ENCODE measurements at places on chromosomes 7 and 10. TPM values are rescaled to one million over a fixed set of nuclear protein-coding genes. Genes with fewer than 3 reads are reported as not detected.

The C1GALT1 gene
- total RNA-seq, result 9.3 TPM

DNA sequence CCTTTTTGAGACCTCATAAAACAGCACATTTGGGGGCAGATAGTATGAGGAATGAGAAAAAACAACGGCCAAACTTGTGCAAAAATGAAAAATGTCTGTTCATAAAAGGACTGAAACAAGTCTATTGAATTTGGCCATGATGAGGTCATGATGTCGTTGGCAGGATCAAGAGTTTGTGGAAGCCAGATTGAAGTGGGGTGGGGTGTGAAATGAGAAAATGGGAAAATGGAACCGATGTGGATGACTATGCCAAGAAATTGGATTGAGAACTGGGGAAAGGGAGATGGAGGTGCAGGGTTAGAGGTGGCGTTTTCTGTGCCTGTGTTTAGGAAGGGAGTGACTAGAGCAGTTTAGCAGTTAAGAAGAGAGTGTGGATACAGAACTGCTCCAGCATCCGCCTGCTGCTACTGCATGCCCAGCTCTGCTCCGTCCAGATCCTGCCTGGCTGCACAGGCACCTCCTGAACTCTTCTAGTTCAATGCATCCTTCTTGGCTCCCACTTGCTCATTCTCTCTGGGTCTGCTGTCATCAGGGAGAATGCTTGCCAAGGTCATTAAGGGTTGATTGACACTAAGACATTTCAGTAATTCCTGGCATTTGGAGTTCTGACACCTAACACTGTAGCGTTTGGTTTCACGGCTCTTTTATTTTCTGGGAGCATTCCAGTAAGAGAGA, 111.9 kb downstream of the GALNT17 start:
- no peak for DNase-seq

GRCh38 chr7:19754521-19755116, 18.8 kb downstream of the TMEM196 start:
- no peak for DNase-seq

The GNAT3 gene
- total RNA-seq, result not detected

DNA sequence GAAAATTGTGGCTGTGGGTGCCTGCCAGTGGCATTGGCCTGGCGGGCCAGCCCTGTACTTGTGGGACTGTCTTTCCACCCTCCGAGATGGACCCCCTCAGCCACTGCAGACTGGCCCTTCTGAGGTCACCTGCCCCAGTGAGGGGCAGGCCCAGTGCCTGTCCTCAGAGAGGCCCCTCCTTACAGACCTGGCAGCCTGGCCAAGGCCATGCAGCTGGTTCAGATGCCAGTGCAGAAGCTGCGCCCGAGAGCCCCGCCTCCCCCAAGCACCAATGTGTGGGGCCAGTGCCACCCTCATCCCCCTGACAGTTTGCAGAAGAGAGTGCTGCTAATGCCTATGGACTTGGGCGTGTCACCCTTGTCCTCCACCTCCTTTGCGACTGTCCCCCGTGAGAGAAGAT, 10.0 kb downstream of the ZNF316 start:
- no peak for DNase-seq

The HPS1 gene
- 60.1 TPM for total RNA-seq

DNA sequence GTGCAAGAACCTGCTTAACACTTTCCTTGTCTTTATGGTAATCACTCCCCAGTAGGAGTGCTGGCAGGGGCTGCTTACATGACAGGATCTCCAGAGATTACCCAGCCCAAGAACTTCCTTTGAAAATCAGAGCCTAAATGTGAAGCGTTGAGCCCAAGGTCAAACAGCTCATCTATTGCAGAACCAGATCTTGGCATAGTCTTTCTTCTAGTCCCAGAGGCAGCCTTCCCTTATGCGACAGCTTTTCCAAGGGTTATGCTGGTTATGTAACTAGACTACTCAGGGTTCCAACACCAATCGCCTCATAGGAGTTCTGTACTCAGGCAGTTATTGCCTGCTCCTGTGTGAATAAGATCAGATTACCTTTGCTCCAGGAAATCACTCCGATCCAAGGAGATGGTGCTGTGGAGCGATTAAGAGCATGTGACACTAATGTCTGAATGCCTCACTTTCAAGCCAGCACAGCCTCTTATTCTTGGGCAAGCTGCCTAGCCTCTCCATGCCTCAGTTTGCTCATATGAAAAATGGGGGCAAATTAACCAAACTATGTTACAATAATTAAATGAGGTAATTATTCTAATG, 8.4 kb upstream of the LGI1 start:
- DNase-seq, result no peak

The SPDYE2B gene
- not detected for total RNA-seq

The PNLIPRP3 gene
- total RNA-seq, result 1.1 TPM

DNA sequence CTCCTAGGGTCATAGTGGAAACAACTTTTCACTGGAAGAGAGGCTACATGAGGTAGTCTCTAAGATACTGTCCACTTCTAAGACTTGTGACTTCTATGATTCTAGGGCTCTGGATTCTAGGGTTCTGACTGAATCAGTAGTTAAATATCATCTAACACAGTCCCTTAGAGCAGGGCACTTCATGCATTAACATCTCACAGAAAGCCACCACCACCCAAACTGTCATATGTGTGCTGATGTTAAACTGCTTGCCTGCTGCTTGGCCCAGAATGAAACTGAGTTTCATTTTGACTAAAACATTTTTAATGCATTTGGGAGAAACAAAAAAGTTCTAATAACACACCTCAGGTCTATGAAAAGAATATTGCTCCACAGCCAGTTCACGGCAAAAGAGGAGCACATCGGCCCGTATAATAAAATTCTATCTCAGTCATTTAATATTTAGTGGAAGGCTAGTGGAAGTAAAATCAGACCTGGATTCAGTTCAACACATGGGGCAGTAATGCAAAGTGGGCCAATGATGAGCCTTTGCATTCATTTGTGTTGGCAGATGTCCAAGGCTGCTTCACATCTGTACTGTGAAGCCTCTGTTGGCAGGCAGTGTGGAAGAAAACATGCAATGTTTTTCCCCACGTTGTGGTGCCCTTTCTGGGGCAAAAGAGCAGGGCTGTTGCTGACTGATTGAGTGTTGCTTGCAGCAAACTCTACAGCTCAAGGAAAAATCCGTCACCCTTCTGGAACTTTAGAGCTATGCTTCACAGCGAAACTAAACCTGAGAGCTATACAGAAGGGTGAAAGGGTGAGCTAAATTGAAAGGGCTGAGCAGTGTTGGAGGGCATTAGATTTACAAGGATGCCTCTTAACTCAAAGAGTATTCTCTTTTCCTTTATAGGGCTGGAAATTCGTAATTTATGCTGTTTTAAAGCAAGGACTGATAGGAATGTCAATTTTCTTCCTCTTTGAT, 33.5 kb upstream of the AUTS2 start:
- DNase-seq, result no peak

DNA sequence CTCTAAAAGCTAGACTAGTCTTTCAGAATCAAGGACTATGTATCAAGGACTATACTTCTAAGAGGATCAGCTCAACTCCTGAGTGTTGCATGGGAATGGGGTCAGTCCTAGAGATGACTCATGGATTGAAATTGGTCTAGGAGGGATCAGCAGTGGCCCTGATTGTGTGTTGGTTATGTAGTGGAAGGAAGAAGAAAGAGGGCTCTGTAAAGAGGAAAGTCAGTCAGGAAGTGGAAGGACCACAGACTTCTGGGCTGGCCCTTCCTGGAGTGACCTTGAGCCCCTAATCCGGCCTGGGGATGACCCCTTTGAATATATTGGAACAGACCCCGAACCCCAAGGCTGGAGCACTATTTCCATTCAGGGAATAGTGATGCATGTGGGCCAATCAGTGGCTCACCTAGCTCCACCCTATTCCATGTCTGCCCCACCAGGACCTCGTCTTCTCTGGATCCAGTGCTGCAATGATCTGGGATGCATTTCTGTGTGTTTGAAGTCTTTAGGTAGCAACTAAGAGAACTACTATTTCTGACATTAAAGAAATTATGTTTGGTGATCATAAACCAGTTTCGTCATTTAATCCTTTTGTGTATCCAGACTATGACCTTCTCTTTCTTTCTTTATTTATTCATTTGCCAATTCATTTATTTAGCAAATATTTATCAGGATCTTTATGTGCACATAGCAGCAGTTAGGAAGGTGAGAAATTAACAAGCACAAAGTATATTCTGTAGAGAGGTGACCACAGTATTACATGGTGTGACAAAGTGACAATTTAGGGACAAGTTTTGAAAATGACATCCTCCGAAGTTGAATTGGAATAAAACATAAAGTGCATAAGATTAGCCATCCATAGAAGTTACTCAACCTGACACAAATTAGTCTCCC, 48.6 kb upstream of the KIF5B start:
- no peak for DNase-seq
